A673 (cell line): ENCODE measurements at places on chromosomes 7 and 10. TPM values are rescaled to one million over a fixed set of nuclear protein-coding genes. Genes with fewer than 3 reads are reported as not detected.

DNA sequence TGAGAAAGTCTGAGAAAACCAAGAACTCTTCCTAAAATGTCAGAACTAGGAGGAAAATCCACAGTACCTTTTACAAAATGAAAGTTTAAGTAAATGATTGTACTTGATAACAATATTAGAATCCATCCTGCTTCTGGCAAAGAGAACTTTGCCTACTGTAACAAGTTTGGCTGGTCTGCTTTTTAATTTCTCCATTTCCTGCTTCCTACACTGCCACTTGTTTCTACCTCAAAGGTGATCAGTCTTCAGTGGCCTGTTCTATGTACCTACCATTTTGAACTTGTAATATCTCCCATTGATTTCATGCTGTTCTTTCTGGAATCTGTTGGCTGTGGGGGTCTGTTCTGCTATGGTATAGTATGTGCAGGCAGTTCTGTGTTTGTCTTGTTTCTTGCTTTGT lies 32.9 kb upstream of the CAPZA2 start:
- DNase-seq, result no peak
- no peaks in the 10 kb centered on the region for H3K4me1 ChIP-seq
- no peaks in the 10 kb centered on the region for H3K36me3 ChIP-seq
- no peak overlapping the region for H3K27ac ChIP-seq
- no peak overlapping the region for H3K4me3 ChIP-seq

GRCh38 chr7:79930604-79931003 lies 204.0 kb upstream of the GNAI1 start:
- no peak overlapping the region for H3K27ac ChIP-seq
- no peaks in the 10 kb centered on the region for H3K36me3 ChIP-seq
- peaks cover 23% of the 10 kb centered on the region for H3K27me3 ChIP-seq

GRCh38 chr10:7481368-7481765 lies 70.5 kb upstream of the SFMBT2 start:
- no peaks in the 10 kb centered on the region for H3K4me1 ChIP-seq
- peaks cover 26% of the 10 kb centered on the region for H3K27me3 ChIP-seq
- H3K27ac ChIP-seq, result no peak overlapping the region
- DNase-seq, result no peak
- H3K36me3 ChIP-seq, result no peaks in the 10 kb centered on the region

CYP2C19 gene
- 0.17 TPM in 1 of 2 replicates, not detected in the other for total RNA-seq

DNA sequence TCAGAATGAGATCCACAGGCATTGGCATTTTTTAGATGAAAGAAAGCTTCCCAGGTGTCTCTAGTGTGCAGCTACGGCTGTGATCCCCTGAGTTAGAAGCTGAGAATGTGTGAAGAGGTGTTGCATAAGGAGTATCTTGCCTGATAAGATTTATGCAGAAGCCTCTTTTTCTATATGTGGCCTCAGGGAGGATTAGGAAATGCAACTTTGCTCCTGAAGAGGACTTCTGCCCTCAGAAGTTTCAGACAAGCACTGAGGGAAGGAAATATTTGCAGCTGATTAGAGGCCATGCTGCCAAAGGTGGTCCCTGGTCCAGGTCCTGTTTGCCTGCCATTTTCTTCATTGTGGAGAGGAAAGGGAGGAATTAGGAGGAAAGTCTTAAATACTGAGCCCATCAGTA lies 551.8 kb downstream of the PHTF2 start:
- H3K4me1 ChIP-seq, result no peaks in the 10 kb centered on the region
- no peak overlapping the region for H3K27ac ChIP-seq
- peaks cover 40% of the 10 kb centered on the region for H3K27me3 ChIP-seq
- no peak overlapping the region for H3K4me3 ChIP-seq
- no peaks in the 10 kb centered on the region for H3K36me3 ChIP-seq

DNA sequence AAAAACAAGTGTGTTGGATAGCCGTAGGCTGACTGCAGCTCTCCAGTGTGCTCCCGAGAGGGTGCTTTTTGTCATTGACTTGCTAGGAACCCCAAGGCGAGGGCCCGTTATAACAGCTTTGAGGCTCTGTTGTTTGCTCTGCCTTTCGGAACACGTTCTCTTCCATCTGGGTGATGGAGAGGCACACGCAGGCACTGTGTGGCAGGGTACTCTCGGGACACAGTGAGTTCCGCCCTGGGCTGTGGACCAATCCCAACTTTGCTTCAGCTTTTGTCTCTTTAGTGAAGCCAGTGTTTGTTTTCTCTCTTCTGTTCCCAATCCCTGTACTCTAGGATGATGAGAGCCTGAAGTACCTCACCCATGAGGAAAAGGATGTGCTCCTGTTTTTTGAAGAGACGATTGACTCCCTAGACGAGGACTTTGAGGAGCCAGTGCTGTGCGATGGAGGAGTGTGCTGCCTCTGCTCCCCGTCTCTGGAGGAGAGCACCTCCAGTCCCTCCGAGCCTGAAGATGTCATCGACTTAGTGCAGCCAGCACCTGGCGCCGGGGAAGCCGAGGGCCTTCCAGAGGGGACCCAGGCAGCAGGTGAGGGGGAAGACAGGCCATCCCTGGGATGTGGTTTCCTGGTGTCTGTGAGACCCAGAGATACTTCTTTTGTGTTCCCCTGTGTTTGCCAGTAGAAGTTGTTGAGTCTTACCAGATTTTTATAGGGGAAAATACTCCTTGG lies 43.2 kb downstream of the PROSER2 start:
- DNase-seq, result no peak
- peaks cover 84% of the 10 kb centered on the region for H3K36me3 ChIP-seq
- no peaks in the 10 kb centered on the region for H3K4me1 ChIP-seq

DNA sequence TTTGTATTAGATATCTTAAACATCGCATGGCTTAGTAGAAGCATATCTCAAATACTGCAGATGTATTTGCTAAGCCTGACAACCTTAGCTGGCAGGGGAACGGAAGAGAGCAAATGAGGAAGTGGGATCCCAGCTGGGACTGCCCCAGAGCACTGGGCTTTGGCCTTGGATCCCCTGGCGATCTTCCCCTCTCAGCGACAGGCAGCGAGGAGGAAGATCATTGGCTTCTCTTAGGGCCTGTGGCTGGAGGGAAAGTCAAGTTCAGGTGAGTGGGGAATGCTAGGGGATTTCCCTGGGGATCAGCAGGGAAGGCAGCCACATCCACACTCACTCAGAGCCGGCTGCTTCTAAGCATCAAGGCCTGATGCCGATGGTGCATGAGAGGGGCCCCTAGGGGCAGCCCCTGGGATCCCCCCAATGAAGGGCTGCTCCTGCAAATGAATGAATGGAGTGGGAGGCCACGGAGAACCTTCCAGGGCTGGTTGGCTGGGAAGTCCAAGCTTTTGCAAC lies 42.0 kb downstream of the LYZL2 start:
- no peak overlapping the region for H3K27ac ChIP-seq
- no peaks in the 10 kb centered on the region for H3K36me3 ChIP-seq
- no peaks in the 10 kb centered on the region for H3K4me1 ChIP-seq

- no peak for DNase-seq
- H3K4me1 ChIP-seq, result no peaks in the 10 kb centered on the region
- H3K36me3 ChIP-seq, result no peaks in the 10 kb centered on the region
- H3K4me3 ChIP-seq, result no peak overlapping the region
- H3K27ac ChIP-seq, result no peak overlapping the region
Observed at GRCh38 chr7:111864291-111864976, 302.1 kb upstream of the IMMP2L start.

DNA sequence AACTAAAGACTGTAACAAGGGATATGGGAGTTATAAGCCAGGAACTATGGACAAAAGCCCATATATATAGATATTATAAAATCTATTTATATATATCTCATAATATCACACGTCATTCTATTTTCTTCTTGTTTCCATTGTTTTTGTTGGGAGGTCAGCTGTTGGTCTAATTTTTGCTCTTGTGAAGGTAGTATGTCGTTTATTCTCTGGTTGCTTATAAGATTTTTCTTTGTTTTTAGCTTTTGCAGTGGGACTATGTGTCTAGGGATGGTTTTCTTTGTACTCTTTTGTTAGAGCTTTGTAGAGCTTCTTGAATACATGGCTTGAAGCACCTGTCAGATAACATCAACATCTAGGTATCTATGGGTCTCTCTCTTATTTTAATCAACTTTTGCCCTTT lies 14.0 kb downstream of the ARL4A start:
- H3K4me1 ChIP-seq, result no peaks in the 10 kb centered on the region
- DNase-seq, result no peak
- H3K27ac ChIP-seq, result no peak overlapping the region
- H3K36me3 ChIP-seq, result no peaks in the 10 kb centered on the region
- H3K4me3 ChIP-seq, result no peak overlapping the region

- H3K27me3 ChIP-seq, result no peaks in the 10 kb centered on the region
- no peak overlapping the region for H3K4me3 ChIP-seq
- no peak overlapping the region for H3K27ac ChIP-seq
- H3K36me3 ChIP-seq, result no peaks in the 10 kb centered on the region
- no peaks in the 10 kb centered on the region for H3K4me1 ChIP-seq
Observed at GRCh38 chr7:108358553-108358952, 97.7 kb downstream of the NRCAM start.

GRCh38 chr10:79905322-79906314 lies 43.3 kb downstream of the SFTPD start:
- no peaks in the 10 kb centered on the region for H3K4me1 ChIP-seq
- H3K4me3 ChIP-seq, result peak overlapping the region; percentile 58
- DNase-seq, result peak; percentile 34
- no peaks in the 10 kb centered on the region for H3K27me3 ChIP-seq
